ENCODE measurements at places on chromosomes 3 and 15.
A peak's percentile ranks its signal among the peaks of the same experiment; 100 is the strongest.

- DNase-seq, result no peak
Measured at GRCh38 chr15:65373163-65373651, 4.6 kb downstream of the IGDCC3 start.

GRCh38 chr15:64507293-64507802 lies 47.0 kb downstream of the ZNF609 start:
- DNase-seq, result peak; percentile 18

DNA sequence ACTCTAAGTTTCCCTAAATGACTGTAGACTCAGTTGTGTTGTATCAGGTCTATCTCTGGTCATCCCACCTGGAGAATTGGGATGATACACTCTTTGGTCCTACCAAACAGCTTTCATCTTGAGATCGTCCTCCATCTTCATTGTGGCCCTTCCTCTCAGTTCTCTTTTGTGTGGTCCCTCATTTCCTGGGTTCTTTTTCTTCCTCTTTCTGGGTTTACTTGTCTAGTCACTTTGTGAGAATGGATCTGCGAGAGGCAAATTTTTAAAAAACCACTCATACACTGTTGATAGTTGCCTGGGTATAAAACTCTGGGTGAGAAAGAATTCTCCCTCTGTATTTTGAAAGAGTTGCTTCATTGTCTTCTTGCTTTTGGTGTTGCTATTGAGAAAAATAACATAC lies 6.0 kb upstream of the AMOTL2 start:
- no peak for DNase-seq

DNA sequence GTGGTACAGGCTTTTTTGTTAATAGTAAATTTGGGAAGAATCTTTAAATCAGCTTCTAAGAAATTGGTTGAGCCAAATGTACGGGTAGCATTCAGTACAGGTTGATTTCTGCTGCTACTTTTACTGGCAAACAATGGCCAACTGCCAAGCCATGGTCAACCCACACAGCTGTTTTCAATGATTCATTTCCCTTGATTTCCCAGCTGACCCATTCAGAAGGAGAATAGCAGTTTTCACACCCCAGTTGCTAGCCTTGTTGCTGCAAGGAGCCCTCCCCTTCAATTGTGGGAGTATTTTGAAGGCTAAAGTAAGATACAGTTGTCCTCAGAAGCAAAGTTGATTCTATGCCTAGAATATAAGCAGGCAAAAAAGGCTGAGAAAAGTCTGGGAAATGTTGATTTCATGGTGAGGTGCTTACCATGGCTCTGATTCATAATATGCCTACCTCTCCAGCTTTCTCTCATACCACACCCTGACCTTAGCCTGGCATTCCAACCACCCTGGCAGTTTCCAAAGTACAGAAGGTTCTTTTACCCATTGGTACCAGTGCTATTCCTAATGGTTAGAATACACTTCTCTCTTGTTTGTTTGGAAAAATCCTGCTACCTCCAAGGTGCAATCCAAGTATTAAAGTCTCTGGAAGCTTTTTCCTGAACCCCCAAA lies 320.3 kb upstream of the TGFBR2 start:
- no peak for DNase-seq

GRCh38 chr3:22858486-22858885 lies 344.6 kb upstream of the UBE2E2 start:
- no peak for DNase-seq

GRCh38 chr15:42890161-42890913 lies 30.2 kb downstream of the TTBK2 start:
- DNase-seq, result no peak

DNA sequence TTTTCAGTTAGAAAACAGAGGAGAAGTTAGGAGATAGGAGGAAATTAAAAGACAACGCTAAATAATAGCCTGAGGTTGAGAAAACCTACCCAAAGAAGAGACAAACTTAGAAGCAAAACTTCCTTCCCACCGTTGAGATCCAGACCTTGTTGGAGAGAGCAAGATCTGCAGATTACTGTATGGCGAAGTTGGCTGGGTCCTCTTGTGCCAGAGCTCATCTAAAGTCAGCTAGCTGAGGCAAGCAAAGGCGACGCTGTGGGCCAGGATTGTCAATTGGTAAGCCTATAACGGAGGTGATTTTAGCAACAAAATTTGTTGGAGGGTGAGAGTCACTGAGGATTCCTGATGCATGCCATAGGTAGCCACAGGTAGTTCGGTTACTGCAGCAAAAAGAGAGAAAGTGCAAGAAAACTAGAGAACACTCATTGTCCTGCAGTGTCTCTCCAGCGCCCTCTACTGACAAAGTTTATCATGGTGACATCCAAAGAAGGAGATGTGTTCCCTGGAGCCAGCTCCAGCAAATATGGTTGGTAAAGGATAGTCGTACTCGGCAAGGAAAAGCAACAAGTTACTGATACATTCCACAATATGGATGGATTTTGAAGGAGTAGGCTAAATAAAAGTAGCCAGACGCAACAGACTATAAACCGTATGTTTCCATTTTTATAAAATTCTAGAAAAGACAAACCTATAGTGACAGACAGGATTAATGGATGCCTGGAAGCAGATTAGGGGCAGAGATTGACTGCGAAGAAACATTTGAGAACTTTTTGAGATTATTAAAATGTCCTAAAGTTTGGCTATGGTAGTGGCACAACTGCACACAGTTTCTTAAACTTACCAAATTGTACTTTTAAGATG lies 9.8 kb upstream of the OR5K4 start:
- DNase-seq, result peak; percentile 1

- DNase-seq, result no peak
Measured at GRCh38 chr3:3027976-3028567, 82.1 kb downstream of the IL5RA start.

GRCh38 chr3:115217678-115218451 lies 70.8 kb upstream of the ZBTB20 start:
- DNase-seq, result peak; percentile 39

DNA sequence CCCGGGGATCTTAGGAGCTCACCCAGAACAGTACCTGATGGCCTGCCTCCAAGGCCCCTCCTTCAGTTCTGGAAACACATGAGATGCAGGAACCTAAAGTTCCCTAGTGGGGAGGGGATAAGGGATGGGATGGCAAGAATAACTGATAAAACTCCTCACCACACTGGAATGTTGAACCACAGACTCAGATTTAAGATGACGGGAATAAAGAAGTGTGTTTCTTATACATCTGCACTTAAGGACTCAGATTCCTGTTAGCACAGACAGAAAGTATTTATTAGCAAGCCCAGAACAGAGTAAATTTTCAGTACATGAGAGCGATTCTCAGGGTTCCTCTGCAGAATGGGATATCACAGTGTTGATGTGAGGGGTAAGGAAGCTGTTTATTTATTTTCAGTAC lies 245.2 kb downstream of the TLE3 start:
- DNase-seq, result no peak

DNA sequence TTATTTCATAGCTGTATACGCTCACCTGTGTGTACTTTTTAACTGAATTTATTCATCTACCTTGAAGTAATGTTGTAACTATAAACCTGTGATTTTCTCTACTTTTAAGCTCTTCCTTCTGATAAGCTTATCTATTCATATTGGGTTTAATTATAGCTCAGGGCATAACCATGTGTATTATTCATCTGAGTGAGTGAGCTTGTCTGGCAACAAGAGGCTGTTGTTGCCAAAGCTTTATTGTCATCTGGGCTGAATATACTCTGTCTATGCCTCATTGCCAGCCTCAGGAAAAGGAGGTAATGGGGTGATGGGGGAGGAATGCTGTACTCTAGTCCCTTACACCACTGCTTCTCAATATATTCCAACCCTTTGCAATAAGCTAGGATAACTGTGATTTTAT lies 292.4 kb downstream of the UBE2E2 start:
- DNase-seq, result no peak

DNA sequence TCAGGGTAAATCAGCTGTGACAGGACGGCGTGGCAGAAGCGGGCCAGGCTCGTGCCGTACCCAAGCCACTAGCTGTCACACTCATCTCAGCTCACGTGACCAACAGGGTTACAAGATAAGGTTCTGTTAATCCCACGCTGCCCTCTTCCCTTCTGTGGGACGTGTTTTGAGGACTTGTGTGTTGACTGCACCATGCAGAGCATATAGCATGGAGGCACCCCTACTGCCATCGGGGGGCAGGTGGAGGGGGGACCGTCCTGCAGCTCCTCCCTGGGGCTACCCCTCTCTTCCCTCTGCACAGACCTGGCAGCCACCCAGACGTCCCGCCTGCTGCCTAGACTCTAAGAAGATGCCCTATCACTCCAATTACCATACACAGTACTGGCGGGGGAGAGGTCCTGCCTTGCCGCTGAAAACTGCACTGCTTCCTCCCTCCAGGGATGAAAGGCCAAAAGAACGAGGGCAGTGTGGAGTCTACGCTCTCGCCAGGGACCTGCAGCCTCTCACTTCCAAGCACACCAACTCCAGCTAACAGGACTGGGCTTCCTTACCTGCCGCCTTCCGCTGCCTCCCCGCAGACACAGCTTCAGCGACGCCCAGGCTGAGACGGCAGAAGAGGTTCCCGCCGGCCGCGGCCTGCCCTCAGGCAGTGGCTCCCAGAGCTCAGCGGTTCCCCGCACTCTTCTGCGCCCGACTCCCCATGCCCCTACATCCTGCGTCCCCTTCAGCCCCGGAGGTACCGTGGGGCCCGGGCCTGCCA lies at the start of gene TNK2:
TNK2 (minus strand) TSS at position 618 of the 760 bp plus-strand sequence. CDS start 19,963 bp downstream, outside the sequence.
- DNase-seq, result peak; percentile 40

- DNase-seq, result no peak
Measured at GRCh38 chr3:28940530-28940929, 340.3 kb upstream of the RBMS3 start.

DNA sequence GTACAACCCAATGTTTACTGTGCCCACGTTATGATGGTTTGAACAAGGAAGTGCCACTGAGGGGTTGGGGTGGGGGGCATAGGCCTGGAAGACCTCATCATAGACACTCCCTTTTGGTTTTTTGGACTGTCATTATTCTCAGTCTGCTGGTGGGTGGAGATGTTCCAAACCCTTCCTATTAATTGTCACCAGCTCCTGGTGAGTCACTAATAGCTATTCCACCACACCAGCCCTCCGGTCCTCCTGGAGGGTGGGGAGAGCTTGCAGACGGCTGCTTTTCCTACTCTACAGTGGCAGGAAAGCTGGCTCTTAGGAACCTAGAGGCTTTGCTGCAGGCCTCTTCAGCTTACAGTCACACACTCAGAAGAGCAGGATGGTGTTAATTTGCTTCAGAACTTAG lies 9.0 kb upstream of the COPG1 start:
- DNase-seq, result no peak

- DNase-seq, result no peak
Measured at GRCh38 chr15:31488437-31489204, 162.0 kb downstream of the KLF13 start.

- DNase-seq, result no peak
Measured at GRCh38 chr15:98547741-98548138, 100.6 kb upstream of the IGF1R start.

DNA sequence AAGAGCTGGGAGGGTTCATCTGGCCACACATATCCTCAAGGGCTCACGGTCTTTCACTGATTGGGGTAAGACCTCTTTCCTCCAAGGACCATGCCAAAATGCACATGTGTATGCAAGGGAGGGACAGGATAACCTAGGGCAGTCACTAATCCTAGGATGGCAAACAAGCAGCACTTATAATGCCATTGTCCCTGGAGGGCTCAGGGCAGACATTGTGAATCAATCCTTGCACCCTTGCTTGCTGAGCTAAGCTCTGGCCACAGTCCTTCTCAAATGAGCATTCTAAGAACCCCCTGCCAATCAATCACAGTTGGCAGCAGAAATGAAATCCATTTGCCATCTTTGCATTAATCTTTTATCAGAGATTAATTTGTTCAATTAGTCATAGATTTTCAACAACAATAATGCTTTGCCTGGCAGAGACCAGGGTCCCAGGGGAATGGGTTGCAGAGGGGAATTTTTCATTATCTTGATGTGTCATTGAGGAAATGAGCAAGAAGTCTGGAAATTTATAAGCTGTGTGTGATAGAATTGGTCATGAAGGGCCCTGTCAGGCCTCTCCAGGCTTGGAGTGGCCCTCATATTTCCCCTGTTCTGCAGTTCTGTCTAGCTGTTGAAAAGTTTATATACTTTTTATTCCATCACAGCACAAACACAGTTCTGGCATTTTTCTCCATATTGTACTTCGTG lies 57.2 kb upstream of the KY start:
- no peak for DNase-seq

DNA sequence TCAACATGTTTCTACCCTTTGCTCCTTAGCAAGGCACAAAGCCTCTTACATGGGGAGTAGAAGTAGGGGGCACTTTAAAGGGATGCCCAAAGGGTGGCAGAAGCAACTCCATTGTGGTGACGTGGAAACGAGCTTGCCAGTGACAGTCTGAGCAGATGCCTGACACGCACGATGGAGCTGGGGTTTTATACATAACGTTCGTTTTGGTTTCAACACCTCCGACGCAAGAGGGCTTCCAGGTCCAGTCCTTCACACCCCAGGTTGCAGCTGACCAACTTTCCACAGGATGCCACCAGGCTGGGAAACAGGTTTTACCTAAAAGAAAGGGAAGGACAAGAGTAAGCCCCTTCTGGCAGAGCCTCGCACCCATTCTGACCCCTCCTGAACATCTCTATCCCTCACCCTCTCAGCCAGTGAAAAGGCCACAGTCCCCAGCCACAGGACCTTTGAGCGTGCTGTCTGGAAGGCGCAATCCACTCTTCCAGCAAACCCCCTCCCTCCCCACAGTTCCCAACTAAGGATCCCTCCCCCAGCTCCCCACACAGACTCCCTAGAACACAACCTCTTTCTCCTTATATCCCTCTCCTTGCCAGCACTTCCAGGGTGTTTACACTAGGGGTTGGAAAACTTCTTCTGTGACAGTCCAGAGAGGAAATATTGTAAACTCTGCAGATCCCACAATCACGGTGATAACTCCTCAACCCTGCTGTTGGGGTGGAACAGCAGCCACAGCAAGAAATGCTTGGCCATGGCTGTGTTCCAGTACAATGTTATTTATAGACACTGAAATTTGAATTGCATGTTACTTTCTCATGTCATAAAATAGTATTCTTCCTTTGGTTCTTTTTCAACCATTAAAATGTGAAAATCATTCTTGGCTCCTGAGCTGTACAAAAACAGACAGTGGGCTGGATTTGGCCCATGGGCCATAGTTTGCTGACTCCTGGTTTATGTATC lies 36.2 kb downstream of the FAM174B start:
- DNase-seq, result no peak

DNA sequence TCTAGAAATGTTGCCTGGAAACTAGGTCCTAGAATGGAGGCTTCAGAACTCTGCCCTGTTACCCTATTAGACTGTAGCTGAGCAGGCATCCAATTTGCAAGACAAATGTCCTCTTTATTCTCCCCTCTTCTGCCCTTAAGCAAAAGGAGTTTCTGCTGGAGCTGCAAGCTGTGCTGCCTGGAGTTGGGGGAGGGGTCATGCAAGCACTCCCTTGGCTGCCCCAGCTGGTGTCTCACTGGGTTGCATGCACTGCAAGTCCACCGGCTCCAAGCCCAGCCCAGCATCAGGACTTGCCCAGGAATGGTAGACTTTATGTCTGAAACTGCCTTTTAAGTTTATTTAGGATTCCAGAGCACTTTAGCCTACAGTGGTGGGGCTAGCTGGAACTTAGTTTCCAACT lies 15.7 kb upstream of the RBP2 start:
- no peak for DNase-seq

- no peak for DNase-seq
Measured at GRCh38 chr3:34178415-34178814, 380.0 kb downstream of the PDCD6IP start.
